ENCODE measurements at places on chromosomes 3 and 15.

DNA sequence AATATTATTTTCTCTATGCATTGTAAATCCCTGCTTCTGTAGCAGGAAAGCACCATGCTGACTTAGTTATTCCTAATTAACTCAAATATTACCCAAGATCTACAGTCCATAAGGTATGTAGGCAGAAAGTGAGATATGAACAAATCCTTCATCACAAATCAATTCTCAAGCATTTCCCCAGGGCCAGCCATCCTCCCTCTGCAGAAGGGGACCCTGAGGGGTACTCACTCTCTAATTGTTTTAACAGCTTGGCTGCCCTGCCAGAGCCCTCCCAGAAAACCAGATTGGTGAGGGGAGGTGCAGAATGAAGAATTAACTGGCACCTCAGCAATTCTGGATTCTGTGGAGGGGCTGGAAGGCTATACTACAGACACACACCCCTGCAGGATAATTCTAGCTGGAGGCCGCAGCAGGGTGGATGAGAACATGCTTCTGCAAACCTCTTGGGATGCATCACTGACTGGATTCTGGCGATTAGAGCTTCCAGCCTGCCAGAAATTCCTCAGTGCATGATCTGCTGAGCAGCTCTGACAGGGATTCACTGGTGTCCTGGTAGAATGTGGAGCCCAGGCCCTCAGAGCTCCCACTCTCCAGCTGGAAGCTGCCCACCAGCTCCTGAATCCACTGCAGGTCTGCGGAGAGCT, 88.6 kb upstream of the HERC1 start:
- DNase-seq = no peak

DNA sequence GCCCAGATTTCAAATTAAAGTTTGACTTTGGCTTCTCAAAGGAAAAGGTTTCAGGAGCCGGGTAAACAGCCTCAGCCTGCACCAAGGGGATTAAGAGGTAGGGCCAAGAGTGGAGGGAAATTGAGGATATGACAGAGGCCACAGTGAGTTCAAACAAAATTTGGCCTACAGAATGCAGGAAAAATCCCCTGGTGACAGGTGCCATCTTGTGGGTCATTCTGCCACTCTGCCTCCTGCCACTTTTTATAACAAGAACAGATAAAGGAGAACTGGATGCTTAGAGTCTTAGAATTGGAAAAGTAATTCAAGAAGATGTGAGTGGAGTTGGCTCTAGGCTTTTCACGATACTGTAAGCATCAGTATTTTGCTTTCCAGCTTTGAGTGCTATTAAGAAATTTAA, 253.2 kb downstream of the NR2F2 start:
- DNase-seq = no peak

DNA sequence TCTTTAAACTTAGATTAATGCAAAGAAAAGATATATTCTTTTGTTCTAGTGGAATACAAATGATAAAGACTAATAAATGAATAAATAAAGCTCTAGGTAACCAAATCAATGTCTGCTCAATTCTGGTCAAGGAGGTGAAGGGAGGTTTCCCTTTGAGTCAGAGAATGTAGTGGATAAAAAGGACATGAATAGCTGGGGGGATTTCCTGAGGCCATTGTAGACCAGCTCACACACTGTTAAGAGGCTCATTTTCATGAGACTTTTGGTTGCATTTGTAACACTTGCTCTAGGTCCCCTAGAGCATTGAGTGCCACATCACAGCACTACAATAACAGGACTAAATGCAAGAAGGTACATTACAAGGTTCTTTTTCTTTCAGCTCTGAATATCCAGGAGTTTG, 170.7 kb downstream of the TIGIT start:
- no peak for DNase-seq

GRCh38 chr3:72481542-72481941, 366.7 kb downstream of the SHQ1 start:
- no peak for DNase-seq

DNA sequence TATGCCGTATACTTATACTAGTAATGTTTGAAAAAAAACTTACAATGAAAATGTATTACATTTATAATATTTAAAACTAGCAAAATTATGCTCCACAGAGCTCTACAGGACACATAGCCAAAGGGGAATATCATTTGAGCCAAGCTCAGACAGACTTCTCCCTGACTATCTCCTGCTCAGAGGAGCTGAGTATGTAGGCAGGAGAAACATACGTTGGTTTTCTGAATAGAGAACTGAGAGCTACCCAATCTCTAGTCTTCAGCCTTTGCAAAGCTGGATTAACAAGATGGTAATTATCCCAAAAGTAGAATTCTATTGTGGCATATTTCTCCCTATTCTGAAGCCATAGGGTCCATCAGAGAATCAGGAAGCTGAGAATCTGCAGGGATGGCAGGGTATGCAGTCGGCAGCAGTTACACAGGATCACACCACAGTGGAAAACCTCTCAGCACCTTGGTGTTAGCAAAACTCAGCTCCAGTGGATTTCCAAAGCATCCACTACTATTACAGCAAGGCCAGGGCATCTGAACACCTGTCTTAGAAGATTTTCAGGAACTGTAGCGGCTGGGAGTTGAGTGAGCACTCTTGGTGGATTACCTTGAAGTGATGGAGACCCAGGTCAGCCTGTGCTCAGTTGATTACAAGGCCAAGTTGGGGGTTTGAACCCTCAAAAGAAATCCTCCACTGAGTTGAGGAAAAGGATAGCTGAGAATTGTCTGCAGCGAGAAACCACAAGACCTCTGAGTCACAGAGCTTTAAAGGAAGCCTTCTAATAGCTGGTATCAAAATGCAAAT, 30.1 kb downstream of the GPR15 start:
- DNase-seq = no peak

- no peak for DNase-seq
Measured at GRCh38 chr15:98668566-98669308, 20.4 kb downstream of the IGF1R start.

DNA sequence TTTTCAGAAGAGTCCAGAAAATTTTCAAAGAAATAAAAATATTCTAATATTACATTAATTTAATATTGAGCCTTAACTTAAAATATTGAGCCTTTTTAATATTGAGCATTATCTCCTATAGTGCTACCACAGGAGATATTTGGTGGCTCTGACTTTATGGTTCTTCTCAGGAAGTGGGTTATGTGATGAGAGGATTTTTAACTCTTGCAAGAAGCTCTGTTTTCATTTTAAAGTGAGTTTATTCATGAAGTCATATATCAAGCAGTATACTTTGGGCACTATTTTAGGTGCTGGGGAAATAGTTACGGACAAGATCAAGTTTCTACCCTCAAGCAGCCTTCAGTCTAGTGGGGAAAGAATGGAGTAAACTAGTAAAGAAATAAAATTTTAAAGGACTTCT, 13.4 kb upstream of the MBNL1 start:
- DNase-seq = no peak

DNA sequence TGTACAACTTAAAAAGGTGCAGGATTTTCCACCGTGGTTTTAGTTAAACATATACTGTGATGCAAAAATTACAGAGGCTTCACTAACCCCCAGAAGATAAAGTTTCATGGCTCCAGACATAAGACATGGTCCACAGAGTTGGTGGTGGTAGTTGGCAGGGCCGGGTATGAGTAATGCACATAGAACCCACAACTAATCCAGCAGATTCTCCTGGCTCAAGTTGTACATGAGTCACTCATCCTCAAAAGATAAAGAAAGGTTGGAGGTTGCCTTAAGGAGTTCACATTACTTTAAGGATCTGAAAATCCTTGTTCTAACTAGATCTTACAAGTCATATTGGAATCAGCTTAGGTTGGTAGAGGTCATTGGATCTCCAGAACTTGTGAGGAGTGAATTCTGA, 98.3 kb upstream of the ZBTB20 start:
- no peak for DNase-seq

DNA sequence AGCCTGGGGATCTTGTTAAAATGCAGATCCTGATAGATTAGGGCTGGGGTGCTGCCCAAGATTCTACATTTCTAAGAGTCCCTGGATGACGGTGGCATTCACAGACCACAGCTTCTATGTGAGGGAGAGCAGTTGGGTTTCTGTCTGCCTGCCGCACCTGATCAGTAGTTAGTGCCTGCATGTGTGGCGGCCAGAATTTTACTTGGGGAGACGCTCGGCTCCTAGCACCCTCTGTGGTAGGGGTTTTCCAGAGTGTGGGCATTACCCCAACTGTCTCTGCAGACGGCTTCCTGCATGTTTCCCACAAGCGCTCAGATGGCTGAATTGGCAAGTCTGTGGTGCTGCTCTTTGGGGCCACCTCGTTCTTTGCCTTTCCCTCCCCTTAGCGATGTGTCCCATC, 8.3 kb downstream of the GHRL start:
- no peak for DNase-seq

DNA sequence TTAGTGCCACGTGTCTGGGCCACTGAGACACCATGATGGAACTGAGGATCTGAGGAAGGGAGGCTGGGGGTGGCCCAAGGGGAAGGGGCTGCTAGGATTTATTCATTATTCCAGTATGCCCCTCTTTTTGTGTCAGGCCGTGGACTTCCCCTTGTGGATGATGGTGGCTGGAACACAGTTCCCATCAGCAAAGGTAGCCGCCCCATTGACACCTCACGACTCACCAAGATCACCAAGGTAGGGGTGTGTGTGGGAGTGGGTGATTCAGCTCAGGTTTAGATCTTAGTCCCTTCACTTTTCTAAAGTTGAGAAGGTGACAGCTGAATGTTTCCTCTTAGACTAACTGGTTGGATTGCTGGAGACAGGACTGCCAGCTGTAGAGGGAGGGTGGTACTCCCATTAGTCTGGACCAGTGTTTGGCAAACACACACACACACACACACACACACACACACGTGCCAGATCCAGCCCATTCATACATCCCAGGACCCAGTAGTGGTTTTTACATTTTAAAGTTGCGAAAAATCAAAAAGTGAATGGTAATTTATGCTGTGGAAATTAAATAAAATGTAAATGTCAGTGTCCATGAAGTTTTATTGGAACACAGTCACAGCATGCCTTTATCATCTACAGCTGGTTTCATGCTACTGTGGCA, 11.4 kb downstream of the EIF4G1 start:
- no peak for DNase-seq

GRCh38 chr15:66838671-66839239, 136.7 kb downstream of the SMAD6 start:
- no peak for DNase-seq

DNA sequence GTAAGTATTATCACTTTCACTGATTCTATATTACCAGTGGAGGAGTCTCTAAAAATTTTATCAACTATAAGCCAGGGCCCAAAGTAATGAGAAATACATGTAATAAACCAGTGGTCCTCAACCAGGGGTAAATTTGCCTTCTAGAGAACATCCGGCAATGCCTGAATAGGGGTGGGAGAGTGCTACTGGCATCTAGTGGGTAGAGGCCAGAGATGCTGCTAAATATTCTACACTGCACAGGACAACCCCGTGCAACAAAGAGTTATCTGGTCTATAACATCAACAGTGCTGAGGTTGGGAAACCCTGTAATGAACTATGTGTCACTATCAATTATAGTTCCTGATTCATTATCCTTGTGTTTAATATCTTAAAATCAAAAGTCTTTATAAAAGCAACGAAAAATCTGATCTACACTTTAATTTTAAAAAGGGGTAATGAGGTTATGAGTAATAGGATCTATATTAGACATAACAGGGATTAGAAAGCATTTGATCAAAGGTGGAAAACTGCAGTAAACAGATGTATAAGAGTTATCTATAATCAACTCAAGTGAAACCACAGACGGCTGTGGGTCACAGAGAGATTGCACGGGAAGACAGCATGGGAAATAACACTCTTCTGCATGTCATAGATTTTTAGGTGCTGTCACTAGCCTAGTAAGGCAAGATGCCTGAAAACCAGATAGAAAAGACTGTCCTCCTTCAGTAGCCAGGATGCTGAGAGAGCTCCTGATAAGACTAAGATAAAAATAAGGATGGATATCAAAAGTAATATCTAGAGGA, 2.0 kb downstream of the LYSMD2 start:
- no peak for DNase-seq

- no peak for DNase-seq
Measured at GRCh38 chr3:120022729-120023128, 71.5 kb downstream of the GSK3B start.

DNA sequence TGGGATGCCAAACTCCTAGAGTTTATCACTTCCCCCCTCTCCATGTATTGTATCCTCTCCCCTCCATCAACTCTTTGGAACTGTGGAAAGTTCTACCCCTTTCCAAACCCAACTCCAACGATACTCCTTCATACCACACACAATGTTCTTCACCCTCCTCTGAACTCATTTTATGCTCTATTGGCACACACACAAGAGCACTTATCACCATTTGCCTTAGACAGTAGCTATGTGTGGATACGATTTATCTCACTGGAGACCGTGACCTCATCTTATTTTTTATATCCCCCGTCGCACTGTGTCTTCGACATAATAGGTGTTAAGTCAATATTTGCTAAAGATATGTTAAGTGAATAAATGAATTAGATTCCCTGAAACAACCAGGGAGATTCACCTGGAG, 316.5 kb upstream of the PROK2 start:
- DNase-seq = no peak

GRCh38 chr3:11434017-11434526, 161.9 kb downstream of the ATG7 start:
- no peak for DNase-seq

GRCh38 chr3:46422617-46423016, 15.6 kb downstream of the CCRL2 start:
- no peak for DNase-seq

GRCh38 chr3:65672871-65673815, 365.6 kb downstream of the MAGI1 start:
- no peak for DNase-seq

- no peak for DNase-seq
Measured at GRCh38 chr3:177646749-177647148, 449.5 kb upstream of the TBL1XR1 start.

- peak; percentile 87 for DNase-seq
Measured at GRCh38 chr3:57164657-57165573, at the start of gene IL17RD. Gene IL17RD (minus strand): TSS chr3:57165353. CDS start chr3:57165286, 67 bp downstream.

DNA sequence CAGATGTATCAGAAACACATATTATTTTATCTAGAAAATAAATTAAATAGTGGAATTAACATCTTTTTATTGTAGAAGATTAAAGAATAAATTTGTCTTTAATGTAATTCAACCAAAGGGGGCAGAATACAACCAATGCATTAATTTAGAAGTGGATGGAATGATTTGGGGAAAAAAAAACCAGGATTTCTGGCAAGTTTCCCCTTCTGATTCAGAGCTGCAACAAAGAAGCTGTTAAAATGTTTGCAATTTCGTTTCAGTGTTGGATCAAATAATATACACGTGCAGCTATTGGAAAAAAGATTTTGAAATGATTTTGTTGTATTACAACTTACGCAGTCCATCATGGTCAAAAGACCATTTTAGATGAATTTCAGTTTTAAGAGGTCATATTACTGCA, 71.6 kb upstream of the ZNF280D start:
- DNase-seq = no peak

- no peak for DNase-seq
Measured at GRCh38 chr3:193130576-193130975, 110.4 kb upstream of the PLAAT1 start.

GRCh38 chr15:55993111-55993803, at the start of gene NEDD4:
Gene NEDD4 (minus strand): TSS chr15:55993612. CDS start chr15:55993555, 57 bp downstream.
- DNase-seq = no peak

GRCh38 chr3:30180310-30181177, 425.9 kb upstream of the TGFBR2 start:
- DNase-seq = no peak

Measured in vagina (tissue), 2 donors.